ENCODE measurements at places on chromosomes 3 and 15. TPM values are rescaled to one million over a fixed set of nuclear protein-coding genes. Genes with fewer than 3 reads are reported as not detected.

Gene SORD
- polyA plus RNA-seq, result 31.8 TPM

Gene C3orf20
- not detected for polyA plus RNA-seq

Gene NMB
- polyA plus RNA-seq, result 10.3 TPM

Gene PGBD4
- 0.41 TPM for polyA plus RNA-seq

Gene SERPINI2
- polyA plus RNA-seq, result not detected

Gene CELSR3
- polyA plus RNA-seq, result 0.32 TPM

Gene ZBED2
- not detected for polyA plus RNA-seq

Gene CFAP100
- polyA plus RNA-seq, result not detected

Gene TMEM212
- polyA plus RNA-seq, result 0.14 TPM

Gene RPUSD2
- 7.8 TPM for polyA plus RNA-seq

Gene BFSP2
- not detected for polyA plus RNA-seq

Gene CASR
- polyA plus RNA-seq, result not detected

Gene PLOD2
- polyA plus RNA-seq, result 22.6 TPM

Gene RBMS3
- polyA plus RNA-seq, result 13.6 TPM

Gene GABRR3
- not detected for polyA plus RNA-seq

Gene IQSEC1
- 5.2 TPM for polyA plus RNA-seq

Gene RHOA
- polyA plus RNA-seq, result 450 TPM

Gene HRH1
- 21.2 TPM for polyA plus RNA-seq

Gene MOBP
- 1.6 TPM for polyA plus RNA-seq

Gene WNT7A
- polyA plus RNA-seq, result not detected

Gene COL8A1
- polyA plus RNA-seq, result 581 TPM

Gene C3orf85
- polyA plus RNA-seq, result not detected

Gene TUSC7
- not detected for polyA plus RNA-seq

Gene DNAH12
- polyA plus RNA-seq, result 0.10 TPM

Gene ZMYND10
- polyA plus RNA-seq, result 0.33 TPM

Gene CD96
- not detected for polyA plus RNA-seq

Gene TM4SF4
- not detected for polyA plus RNA-seq

Gene APBA2
- polyA plus RNA-seq, result 5.7 TPM

Gene GABRB3
- polyA plus RNA-seq, result 0.03 TPM

Gene TGM4
- 0.11 TPM for polyA plus RNA-seq

Gene TLR9
- 0.11 TPM for polyA plus RNA-seq

Gene NR1I2
- polyA plus RNA-seq, result 0.03 TPM

Gene SLC27A2
- polyA plus RNA-seq, result not detected

Gene COL7A1
- polyA plus RNA-seq, result 0.55 TPM

Gene NSUN3
- 3.8 TPM for polyA plus RNA-seq

Gene TARS3
- 0.94 TPM for polyA plus RNA-seq

Gene B3GALNT1
- polyA plus RNA-seq, result 19.4 TPM

Gene LSAMP
- not detected for polyA plus RNA-seq

Gene EPHA3
- polyA plus RNA-seq, result not detected

Data from endothelial cell of umbilical vein (primary cell).